ENCODE measurements at places on chromosomes 3 and 15.

DNA sequence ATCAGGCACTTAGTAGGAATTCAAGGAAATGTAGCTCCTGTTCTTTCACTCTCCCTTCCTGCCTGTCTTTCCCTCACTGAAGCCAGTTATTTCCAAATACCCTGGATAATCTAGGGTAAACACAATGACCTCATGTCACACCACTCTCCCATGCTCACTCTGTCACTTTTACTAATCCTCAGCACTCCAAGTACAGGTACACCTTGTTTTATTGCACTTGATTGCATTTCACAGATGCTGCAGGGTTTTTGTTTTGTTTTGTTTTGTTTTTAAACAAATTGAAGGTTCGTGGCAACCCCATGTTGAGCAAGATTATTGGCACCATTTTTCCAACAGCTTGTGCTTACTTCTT is 40.8 kb downstream of the PPM1L start:
- DNase-seq = no peak

DNA sequence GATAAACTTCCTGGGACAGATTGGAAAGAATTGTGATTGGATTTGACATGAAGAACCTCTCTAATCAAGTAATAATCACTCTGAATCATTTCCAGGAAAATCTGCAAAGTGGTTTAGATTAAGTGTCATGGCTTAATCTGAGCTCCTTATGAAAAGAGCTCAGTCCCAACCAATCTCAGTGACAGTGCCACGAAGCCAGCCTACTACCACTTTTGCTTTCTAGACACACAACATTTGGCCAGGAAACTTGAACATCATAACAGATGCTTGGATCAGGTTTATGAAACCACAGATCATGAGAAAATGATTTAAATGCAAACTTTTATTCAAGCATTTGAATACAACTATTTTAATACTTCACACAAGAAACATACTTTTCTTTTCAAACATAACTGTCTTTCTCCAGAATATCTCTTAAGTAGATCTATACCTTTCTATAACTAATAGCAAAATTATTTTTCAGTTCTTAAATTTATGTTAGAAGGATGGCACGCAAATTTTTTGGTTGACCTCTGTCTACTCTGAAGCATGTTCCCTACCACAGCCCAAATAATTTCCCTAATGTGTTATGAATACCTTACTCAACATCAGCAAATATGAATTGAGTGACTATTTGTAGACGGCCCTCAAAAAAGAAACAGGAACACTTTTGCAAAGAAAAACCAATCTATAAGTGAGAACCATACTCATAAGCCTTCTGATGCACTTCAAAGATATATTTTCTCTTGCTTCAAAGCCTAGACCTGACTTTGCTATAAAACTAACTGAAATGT is 495.0 kb upstream of the ZNF385D start:
- no peak for DNase-seq

- DNase-seq = no peak
Measured at GRCh38 chr3:112681822-112682325, 40.9 kb upstream of the CCDC80 start.

DNA sequence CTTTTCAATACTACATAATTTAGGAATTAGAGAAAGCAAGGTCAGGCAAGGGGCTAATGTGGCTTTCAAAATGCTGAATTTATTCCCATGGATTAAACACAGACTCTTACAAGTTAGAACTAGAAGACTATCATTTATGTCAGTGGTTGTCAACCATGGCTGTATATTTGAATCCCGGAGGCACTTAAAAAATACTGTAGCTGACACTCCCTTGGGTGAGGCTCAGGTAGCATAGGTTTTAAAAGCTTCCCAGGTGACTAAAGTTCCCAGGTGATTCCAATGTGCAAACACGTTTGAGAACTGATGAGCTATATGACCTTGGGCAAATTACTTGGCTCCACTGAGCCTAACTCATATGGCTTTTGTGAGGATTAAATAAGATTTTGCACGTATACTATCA is 29.6 kb downstream of the AAGAB start:
- DNase-seq = no peak

DNA sequence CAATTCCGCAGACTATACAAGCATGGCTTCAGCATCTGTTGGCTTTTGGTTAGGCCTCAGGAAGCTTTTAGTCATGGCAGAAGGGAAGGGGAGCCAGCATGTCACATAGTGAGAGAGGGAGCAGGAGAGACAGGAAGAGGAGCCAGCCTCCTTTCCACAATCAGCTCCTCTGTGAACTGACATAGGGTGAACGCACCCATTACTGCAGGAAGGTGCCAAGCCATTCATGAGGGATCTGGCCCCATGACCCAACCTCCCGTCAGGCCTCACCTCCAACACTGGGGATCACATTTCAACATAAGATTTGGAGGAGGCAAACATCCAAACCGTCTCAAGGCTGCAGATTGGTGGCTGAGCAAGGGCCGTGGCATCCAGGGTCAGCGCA is 106.3 kb downstream of the LRRK1 start:
- no peak for DNase-seq

DNA sequence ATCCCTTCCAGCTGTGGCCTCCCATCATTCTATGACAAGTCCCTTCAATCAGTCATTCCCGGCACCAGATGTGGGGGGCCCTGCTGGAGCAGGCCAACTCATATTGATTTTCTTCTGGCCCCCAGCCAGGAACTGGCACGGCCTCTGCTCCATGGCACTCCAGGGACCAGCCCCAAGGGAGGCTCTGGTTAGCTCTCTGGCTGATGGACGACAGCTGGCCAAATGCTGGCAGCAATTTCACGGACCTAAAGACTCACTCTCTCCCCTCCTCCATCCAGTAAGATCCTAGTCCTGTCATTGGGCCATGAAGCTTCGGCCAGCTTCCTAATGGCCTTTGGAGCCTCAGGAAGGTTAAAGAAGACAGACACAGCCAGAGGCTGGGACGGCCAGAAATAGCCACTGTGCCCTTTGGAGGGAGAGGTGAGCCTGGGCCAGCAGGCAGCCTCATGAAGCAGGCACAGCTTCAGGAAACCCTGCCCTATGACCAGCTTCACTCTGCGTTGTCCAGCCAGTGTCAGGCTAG is 131.0 kb downstream of the MEX3B start:
- no peak for DNase-seq

- no peak for DNase-seq
Measured at GRCh38 chr3:56796996-56797395, 4.8 kb downstream of the ARHGEF3 start.

GRCh38 chr3:13898346-13898745 is 18.5 kb upstream of the WNT7A start:
- DNase-seq = no peak

- no peak for DNase-seq
Measured at GRCh38 chr3:134002306-134002705, 27.4 kb downstream of the SLCO2A1 start.

DNA sequence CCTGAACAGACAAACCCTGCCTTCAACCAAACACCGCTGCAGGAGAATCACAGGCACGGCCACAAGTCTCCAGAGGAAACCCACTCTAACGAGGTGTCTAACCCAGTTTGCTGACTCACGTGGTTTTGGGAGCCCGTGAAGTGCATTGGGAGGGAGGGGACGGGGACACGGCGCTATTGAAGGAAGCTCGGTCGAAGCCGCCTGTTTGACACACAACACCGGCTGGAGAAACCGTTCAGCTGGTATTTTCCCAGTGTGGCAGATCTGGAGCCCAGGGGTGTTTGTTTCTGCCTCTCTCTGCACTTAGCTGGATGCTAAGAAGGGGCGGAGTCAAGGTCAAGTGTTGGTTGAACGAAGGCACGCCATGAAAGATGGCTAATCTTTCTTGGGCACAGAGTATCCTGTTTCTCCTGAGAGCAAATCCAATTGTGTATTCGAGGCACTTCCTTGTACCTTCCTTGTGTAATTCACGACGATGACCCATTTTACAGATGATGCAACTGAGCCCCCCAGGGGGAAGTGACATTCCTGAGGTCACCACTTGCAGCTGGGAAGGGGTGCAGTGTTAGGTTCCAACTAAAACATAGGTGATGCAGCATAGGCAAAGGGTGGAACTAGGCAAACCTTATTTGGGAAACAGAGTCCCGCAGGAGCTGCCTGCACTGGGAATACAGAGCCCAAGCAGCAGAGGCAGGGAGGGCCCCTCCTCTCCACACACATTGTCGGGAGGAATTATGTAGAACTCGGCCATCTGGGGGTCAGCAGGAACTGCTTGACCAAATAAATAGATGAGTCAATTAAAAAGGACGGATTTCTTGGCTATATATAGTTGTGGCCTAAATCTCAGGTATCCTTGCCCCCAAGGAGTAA is 22.5 kb downstream of the SLC6A6 start:
- no peak for DNase-seq

- DNase-seq = no peak
Measured at GRCh38 chr15:41523097-41523496, 9.5 kb upstream of the LTK start.

- no peak for DNase-seq
Measured at GRCh38 chr15:76073554-76073953, 13.8 kb downstream of the TMEM266 start.

DNA sequence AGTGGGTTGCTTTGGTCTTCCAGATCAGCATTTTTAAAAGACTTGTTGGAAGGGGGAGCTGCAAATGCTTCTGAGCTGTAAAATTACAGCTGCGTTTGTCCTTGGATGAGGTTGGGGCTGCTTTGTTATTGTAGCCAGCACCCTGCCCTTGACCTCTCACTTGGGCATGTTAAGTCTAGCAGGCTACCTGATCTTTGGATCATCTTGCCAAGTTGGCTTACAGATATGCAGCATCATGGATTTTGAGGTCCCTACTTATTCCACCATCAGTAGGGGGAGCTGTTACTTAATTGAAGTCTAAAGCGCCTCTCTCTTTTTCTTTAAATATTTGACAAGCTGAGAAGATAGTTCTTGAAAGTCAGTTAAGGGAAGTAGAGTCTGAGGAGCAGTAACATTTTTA is 793.0 kb downstream of the MCTP2 start:
- DNase-seq = no peak
